GM23338 (cell line): ENCODE measurements at places on chromosomes 1 and 21.

- no peak overlapping the region for H3K27ac ChIP-seq
- no peak overlapping the region for H3K4me3 ChIP-seq
- no peaks in the 10 kb centered on the region for H3K27me3 ChIP-seq
- H3K4me1 ChIP-seq: no peaks in the 10 kb centered on the region
- DNase-seq: no peak
- H3K36me3 ChIP-seq: no peaks in the 10 kb centered on the region
These were observed 153.7 kb upstream of the ST6GALNAC5 start for GRCh38 chr1:76713535-76713934.

DNA sequence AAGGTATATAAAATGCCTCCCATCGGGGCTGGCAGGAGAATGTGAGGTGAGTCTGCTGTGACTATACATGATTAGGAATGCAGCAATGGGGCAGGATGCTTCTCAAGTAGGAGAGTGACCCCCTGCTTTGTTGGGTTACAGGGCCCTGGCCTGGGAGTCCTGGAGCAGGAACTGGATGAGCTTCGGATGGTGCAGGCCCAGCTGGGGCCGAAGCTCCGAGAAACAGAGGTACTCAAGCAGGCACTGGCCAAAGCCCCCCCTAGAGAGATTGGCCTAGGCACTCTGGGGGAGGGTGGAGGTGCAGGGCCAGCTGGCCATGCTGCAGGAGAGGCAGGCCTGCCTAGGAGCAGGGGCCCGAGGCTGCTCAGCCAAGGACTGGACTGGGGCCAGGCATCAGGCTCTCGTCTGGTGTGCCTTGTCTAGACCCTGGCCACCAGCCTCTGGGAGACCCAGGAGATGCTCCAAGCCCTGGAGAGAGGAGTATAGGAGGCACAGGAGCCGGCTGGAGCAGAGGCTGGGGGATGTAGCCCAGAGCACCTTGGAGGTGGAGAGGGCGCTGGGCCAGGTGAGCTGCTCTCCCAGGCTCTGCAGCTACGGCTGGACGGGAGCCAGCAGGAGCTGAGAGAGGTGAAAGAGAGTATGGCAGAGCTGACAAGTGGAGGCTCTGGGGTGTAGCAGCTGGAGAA lies 32.8 kb upstream of the PKP1 start:
- H3K27me3 ChIP-seq: no peaks in the 10 kb centered on the region
- no peaks in the 10 kb centered on the region for H3K36me3 ChIP-seq
- H3K4me1 ChIP-seq: no peaks in the 10 kb centered on the region
- H3K4me3 ChIP-seq: no peak overlapping the region
- no peak overlapping the region for H3K27ac ChIP-seq

DNA sequence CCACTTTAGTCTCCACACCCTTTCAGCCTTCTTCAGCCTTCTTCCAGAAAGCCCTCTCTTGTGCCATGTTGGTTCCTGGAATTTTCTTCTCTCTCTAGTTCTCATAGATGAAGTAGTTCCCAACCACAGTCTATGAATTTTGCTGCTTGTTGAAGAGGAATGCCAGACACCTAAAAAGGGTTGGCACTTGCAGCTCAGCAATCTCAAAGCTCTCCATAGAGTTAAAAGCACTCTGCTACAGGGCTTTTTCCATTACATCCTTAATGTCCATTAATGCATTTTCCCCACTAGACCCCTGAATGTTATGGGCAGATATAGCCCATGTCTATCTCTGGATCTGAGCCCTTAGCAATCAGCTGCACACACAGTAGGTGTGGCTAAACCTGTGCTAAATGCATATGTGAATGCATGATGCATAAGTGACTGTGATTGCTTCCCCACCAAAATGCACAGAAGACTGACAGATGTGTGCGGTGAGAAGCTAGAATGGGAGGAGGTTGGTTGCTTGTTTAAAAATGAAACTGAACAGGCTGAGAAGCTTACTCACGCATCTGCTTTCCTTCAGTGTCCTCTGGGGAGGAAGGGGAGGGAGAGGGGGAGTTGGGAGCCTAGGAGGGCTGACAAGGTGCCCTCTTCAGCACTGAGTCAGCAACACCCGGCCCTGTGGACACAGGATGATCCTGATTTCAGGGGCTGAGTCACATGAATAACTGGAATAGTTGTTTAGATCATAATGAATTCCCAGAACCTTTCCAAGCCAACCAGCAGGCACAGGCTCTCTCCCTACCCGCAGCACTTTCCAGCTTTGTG lies 146.1 kb upstream of the FGGY start:
- no peak overlapping the region for H3K4me3 ChIP-seq
- no peak overlapping the region for H3K27ac ChIP-seq
- peaks cover 32% of the 10 kb centered on the region for H3K4me1 ChIP-seq
- H3K27me3 ChIP-seq: peaks cover 19% of the 10 kb centered on the region
- DNase-seq: no peak

DNA sequence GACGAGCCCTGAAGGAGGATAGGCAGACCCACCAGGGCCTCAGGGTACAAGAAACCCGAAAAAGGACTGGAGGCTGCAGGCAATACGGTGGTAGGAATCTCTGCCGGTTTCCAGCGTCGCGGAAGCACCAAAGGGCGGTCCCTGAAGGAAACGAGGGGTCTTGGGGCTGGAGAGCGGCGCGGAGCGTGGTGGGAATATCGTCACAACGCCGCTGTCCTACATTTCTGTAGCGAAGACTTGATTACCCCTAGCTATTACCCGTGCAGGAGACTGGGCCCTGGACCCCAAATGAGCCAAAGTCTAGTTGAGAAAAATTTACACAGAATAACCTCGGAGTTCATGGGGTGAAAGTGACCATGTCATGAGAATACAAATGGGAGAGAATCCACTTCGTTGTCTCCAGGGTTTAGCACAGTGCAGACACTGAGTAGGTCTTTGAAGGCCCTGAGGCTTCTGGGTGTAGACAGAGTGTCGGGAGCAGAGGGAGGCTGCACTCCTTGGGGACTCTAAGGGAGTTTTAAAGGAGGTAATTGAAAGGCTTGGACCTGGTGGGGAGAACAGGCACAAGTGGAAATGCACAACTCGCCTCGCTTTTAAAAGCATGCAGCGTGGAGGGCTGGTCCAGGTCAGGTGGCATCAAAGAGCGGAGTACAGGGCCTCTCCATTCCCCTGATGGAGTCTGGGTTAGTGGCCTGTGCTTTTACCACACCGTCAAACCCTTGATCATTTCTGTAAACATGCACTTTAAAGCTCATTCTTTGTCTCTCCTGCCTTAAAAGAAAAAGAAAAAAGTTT lies 1.5 kb downstream of the ATP1A1 start:
- H3K27me3 ChIP-seq: peaks cover 19% of the 10 kb centered on the region
- peak overlapping the region; percentile 92 for H3K4me3 ChIP-seq
- H3K36me3 ChIP-seq: no peaks in the 10 kb centered on the region
- DNase-seq: peak; percentile 46
